ENCODE measurements at places on chromosomes 11 and 22.

DNA sequence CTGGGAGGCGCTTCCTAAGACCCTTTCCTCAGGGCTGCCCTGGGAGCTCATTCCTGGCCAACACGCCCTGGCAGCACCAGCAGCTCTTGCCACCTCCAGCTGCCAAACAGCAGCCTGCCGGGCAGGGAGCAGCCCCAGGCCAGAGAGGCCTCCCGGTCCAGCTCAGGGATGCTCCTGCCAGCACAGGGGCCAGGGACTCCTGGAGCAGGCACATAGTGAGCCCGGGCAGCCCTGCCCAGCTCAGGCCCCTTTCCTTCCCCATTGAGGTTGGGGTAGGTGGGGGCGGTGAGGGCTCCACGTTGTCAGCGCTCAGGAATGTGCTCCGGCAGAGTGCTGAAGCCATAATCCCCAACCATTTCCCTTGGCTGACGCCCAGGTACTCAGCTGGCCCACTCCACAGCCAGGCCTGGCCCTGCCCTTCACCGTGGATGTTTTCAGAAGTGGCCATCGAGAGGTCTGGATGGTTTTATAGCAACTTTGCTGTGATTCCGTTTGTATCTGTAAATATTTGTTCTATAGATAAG lies 7.6 kb downstream of the SLC39A13 start:
- peak; percentile 78 for DNase-seq

- no peak for DNase-seq
These were observed 32.4 kb downstream of the SPECC1L start for GRCh38 chr22:24303007-24303406.

GRCh38 chr11:85813721-85814120 lies 2.8 kb upstream of the SYTL2 start:
- DNase-seq: peak; percentile 75

DNA sequence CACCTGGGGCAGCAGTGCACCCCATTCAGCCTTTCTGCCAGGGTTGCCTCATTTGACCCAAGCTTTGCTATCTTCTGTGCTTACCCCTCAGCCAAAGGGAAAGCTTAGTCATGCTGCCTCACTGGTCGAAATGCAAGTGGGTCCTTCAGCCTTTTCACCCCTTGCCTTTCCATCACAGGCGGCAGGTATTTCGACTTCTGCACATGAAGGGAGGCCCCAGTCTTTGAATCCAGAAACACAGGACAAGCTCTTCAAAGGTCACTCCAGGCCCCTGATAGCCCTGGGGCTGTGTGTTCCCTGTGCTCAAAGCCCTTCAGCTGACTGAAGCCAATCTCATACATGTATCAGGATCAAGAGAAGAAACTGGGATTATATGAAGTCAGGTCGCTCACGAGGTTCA lies 129.7 kb downstream of the SNX19 start:
- DNase-seq: no peak

- peak; percentile 88 for DNase-seq
These were observed 35.0 kb upstream of the SORL1 start for GRCh38 chr11:121417055-121417551.

DNA sequence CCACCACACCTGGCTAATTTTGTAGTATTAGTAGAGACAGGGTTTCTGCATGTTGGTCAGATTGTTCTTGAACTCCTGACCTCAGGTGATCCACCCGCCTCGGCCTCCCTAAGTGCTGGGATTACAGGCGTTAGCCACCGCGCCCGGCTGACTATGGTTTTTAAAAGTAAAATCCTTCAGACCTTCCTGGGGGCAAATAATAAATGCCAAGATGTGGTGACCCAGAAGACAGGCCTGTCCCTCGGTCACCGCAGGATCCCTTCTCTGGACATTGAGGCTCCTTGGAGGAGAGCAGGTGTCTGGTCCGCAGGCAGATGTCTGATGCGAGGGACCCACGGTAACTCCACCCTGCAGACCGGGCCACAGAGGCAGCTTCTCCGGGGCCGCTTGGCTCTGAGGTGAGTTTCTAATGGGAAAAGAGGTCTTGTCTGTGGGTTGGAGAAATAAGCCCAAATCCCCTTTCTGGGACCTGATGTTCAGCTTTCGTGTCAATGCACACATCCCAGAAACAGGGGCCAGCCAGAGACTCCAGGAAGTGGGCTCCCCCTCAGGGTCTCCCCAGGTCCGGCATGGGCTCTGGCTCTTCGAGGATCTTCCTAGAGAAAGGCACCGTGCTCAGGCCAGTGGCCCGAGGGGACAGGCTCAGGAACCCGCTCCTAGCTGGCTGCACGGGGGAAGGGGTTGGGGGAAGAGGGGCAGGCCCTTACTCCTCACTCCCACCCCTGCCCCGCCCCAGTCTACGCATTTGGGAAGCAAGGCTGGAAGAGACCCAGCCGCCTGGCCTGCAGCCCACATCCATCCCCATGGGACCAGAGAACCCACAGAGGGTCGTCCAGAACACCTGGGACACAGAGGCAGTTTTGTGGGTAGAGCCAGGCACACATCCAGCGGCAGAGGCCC lies 100.6 kb downstream of the WNT7B start:
- peak; percentile 4 for DNase-seq

GRCh38 chr11:114845766-114846415 lies 167.6 kb downstream of the NXPE2 start:
- no peak for DNase-seq

GRCh38 chr11:64048042-64048854 lies 12.5 kb downstream of the FLRT1 start:
- DNase-seq: no peak

- DNase-seq: no peak
These were observed 789 bp upstream of the FAM111A start for GRCh38 chr11:59141673-59142460.

DNA sequence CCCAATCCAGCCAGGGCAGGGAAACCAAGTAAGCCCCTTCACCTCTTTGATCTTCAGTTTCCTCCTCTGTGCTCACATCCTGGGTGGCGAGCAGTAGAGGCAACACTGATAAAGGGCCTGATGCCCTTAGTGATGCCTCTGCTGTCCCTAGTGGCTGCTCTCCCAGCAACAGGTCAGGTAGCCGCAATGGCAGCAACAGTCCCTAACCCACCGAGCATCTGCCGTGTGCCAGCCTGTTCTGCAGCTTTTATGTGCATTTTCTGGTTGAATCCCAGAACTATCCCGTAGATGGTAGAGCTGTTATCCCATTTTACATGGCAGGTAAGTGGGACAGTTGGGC lies 5.2 kb downstream of the SCYL1 start:
- no peak for DNase-seq

DNA sequence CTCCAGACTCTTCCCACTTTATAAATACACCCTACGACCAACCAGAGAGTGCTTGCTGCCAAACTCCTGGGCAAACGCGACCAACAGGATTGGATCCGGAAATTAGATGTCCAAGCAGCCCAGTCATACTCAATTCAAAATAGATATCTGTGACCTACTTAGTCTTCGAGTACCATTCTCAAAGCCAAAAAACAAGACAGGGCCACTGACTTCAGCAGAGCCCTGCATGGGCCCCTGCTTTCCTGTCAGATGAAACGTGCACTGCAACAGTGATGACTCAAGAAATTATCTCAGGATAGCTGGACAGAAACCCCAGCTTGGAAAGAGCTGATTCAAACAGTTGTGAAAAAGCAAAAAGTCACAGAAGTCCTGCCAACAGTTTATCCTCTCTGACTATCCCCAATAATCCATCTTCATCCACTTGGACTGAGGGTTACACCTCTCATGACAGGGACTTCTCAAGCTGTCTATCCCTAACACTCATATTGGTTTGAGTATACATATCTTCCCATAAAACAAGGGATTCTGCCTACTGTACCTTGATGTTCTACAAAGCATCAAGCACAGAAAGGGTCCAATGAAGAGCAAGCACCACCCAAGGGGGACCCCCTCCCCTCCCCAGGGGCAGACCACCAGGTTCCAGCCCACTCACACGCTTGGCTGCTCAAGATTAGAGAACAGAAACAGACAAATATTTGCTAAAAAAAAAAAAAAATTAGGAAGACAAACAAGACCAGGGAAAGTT lies 17.4 kb downstream of the SMCO4 start:
- no peak for DNase-seq

- no peak for DNase-seq
These were observed 14.9 kb downstream of the VSIG10L2 start for GRCh38 chr11:125960771-125961170.

DNA sequence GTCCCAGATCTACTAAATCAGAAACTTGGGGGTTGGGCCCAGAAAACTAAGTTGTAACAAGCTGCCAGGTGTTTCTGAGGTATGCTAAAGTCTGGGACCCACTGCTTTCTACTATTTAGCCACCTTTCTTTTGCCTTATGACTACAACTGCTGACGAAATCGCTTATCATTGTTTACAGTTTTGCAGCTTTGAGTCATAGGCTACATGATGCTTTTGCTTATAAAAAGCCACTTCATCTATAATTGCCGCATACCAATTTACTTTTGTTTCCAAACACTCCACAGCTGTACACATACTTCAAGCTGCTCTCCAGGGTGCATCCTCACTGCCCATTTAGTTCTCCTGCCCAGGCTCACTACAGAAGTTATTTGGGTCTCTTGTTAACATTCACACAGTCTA lies 144.7 kb downstream of the ENTHD1 start:
- DNase-seq: no peak

- DNase-seq: no peak
These were observed 33.9 kb downstream of the ENDOD1 start for GRCh38 chr11:95123556-95123955.

GRCh38 chr11:96783311-96783710 lies 393.5 kb downstream of the JRKL start:
- DNase-seq: no peak

DNA sequence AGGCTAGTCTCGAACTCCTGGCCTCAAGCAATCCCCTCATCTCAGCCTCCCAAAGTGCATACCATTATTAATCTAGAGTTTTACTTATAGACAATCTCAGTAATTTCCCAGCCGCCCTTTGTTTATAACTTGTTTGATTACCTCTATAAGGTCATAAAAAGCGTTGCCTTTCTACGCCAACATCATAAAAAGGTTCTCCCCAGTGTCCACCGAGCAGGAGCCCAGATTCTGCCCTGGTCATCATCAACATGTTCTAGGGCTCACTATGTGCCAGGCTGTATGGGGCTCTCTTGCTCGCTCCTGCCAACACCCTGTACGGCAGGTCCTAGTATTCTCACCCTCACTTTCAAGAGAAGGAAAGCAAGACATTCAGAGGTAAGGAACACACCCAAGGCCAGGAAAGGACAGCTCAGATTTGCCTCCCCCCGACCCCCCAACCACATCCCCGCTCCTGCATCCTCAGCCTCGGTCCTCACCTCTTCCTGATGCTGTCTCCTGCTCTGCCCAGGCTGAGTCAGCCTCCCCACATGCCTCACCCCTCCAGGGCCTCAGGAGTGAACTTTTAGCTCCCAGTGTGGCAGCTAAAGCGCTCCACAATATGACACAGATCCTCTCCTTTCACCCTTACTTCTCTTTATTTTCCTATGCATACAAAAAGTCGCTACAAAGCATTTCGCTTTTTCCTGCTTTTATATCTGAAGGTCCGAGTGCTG lies 14.3 kb downstream of the ARFGAP3 start:
- DNase-seq: peak; percentile 22

DNA sequence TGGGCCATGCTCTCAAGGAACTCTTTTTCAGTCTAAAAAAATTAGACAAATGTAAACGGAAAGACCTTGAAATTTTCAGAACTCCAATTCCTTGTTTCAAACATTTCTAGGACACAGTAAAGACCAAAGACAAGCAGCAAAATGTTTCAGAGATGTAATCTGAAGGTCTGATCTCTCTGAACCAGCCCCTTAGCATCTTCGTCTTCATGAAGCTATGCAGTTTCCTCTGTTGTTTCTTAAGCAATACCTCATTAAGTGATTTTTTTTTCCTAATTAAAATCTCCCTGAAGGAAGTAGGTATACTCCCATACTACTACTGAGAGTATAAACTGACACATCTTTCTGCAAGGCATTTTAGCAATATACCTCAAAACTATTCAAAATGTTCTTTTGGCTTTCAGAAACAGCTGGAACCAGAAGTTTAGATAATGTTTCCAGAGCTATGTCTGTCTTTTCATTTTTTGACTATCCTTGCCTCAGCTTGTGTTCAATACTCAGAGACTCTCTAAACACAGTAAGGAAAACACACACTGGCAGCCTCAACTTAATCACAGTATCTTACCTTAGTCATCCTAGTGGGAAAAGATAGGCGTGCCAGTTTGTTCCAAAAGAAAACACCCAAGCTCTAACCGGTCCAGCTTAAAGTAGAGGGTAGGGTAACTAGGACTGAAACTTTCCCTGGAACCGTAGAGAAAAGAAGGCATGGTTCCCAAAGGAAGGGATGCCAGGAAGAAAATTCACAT lies 25.1 kb downstream of the SBF2 start:
- no peak for DNase-seq

GRCh38 chr11:67371189-67371910 lies 2.0 kb downstream of the CLCF1 start:
- DNase-seq: no peak

DNA sequence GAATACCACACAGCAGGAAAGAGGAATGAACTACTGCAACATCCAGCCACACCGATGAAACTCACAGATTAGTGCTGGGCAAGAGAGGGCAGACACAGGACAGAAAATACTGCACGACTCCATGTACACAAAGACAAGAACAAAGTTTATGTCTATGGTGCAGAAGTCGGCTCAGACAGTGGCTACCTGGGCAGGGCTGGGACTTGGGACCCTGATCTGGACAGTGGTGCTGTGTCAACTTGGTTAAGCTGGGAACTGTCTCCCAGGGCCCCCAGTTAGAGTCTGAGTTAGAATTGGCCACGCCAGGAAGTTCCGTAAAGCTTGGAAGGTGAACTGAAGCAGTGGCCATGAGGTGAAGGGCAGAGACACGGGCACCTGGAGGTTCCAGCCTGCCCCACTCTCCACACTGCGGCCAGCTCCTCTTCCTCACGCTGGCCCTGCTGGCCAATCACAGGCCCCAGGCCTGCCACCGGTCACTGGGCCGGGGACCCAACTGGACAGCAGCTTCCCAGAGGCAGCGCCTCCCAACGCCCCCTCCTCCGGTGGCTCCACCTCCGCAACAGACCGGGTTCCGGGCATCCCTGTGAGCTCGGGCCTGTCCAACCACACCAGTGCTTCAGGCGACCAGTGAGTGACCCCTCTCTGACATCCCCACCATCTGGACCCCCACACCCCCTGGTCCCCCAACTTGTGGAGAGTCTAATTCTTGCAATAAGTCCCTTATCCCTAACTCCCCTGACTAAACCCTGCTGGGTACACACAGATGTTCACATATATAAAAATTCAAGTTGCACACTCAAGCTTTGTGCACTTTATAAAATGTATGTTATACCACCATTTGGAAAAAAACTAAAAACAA lies 93.7 kb downstream of the MICAL3 start:
- no peak for DNase-seq
